ENCODE measurements at places on chromosomes 5 and 9.

GRCh38 chr9:137273095-137273490, 4.4 kb upstream of the TOR4A start:
- DNase-seq = no peak

DNA sequence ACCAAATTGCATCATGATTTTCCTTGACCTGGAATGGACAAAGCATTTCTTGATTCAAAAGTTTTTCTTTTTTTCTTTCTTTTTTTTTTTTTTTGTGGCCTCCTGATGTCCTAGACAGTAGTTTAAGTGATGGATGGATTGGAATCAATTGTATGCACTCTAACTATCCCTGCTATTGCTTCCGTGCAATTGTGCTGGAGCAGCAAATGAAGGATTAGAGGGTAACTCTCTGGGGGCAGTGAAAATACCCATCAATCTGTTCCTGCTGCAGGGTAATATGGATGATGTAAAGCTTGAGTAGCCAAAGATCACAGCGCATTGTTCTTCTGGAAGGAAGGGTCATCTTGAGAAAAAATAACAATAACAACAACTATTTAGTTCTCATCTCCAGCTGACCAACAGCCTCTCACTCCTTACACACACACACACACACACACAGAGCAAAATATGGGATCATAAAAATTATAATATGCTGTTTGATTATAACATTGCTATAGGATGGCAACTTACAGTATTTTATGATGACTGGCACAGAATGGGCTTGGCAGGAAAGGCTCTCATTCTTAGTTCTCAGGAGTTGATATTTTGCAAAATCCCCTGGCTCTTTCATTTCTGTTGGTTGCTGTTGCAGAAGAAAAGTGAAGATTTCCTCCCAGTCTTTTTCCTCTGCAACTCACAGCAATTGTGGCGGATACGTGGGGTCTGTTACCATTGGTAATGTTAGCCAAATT, 160.9 kb upstream of the DMAC1 start:
- no peak for DNase-seq

DNA sequence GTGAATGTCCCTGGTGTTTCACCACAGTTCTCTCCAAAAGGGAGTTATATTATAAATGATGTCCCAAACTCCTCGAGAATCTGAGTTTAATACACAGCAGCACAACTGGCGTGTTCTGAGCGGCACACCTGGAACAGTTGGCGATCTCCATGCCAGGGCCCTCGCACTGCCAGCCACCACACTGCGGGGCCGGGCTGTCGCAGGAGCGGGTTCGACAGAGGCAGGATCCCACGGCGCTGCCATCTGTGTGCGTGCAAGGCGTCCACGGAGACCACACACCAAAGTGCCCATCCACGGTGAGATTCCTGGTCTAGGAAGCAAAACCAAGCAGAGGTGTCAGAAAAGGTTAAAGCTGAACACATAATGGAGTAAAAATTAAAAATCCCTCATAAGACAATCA, 423.3 kb downstream of the SEMA5A start:
- DNase-seq = no peak

GRCh38 chr9:7456377-7456776, 343.2 kb downstream of the DMAC1 start:
- DNase-seq = no peak

GRCh38 chr5:181043285-181044092, 3.4 kb downstream of the BTNL9 start:
- peak; percentile 18 for DNase-seq

- DNase-seq = no peak
These were observed 29.2 kb downstream of the DEPDC1B start for GRCh38 chr5:60670749-60671148.

DNA sequence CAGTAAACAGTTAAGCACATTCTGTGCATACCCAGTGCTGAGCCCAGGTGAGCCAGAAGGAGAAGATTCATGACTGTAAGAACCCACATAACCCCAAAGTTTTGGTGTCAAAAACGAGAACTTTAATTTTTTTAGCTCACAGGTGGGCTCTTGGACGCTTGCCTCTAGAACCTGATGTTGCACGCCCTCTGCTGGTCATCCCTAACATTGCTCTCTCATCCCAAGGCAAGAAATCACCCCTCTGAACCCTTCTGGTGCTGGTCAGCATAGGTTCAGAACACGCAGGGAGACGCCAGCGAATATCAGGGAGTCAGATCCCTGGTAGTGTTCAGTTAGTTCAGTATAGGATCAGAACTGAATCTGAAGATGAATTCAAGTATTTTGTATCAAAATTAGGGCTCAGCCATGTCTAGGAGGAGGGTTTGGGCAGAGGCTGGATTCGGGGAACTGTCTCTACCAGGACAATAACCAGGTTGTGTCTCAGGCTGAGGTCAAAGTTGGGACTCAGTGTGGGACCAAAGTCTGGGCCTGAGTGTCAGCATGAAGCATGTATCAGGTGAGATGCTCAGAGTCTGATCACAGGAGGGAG, 4.1 kb upstream of the DNAJB5 start:
- DNase-seq = peak; percentile 68

DNA sequence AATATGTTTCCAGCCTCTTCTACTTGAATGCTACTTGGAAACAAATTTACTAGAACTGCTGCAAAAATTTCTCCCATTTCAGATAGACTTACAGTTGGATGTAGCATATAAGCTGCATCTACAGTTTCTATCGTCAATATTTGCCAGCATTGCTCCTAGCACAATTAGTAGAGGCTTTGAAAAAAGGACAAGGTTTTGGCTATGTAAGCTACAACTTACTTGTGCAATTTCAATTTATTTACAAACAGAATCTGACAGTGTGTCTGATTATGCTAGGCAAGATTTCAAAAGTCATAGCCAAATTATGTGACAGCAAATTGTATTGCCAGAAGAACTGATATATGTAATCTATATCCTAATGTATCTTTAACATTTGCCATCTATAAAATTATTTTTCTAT, 628.4 kb upstream of the FAM174A start:
- no peak for DNase-seq

GRCh38 chr5:122120493-122120892, 8.9 kb upstream of the ZNF474 start:
- DNase-seq = no peak

- no peak for DNase-seq
These were observed 59.8 kb downstream of the KIAA1958 start for GRCh38 chr9:112546149-112547012.

GRCh38 chr9:72882117-72882775, 70.6 kb downstream of the ALDH1A1 start:
- no peak for DNase-seq

DNA sequence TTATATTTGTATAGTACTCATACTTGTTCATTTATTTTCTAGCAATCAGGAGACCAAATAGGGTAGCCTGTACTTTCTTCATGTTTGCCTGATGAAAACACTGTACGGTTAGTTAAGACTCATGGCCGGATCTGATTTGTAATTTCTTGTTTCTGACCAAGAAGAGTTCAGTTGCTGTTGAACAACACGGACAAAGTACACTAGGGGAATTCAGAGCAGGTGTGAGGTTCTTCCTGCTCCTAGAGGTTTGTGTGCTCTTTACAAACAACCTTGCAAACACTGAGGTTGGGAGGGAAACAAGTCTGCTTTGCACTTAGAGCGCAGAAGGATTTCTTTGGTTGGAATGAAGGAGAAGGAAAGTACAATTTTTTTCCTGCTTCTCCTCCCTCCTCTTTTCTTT, 69.7 kb downstream of the TRIO start:
- no peak for DNase-seq

DNA sequence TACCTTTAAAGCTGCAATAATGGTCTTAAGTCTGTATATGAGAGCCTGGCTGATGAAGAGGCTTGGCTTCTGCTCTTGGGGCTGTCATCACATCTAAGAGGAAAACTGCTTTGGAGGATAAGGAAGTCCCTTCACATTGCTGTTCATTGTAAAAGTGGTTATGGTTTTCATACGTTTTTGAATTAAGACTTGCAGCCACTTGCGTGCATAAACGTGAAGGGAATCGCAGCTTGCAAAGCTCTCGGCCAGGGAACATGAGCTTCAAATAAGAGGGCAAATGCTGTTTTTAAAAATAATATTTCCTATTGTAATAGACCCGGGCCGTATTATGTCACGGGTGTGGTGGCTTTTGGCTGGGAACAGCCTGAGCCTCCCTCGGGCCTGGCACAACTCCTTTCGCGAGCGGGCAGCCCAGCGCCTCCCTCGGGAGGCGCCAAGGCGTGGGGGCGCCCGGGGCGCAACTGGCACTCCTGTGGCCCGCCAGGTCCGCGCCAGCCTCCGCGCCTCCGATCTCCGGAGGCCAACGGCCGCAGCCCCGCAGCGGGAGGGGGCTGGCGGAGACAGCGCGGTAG, 538 bp upstream of the ARHGEF28 start:
- no peak for DNase-seq

GRCh38 chr5:173928871-173929574, 40.9 kb downstream of the CPEB4 start:
- no peak for DNase-seq

DNA sequence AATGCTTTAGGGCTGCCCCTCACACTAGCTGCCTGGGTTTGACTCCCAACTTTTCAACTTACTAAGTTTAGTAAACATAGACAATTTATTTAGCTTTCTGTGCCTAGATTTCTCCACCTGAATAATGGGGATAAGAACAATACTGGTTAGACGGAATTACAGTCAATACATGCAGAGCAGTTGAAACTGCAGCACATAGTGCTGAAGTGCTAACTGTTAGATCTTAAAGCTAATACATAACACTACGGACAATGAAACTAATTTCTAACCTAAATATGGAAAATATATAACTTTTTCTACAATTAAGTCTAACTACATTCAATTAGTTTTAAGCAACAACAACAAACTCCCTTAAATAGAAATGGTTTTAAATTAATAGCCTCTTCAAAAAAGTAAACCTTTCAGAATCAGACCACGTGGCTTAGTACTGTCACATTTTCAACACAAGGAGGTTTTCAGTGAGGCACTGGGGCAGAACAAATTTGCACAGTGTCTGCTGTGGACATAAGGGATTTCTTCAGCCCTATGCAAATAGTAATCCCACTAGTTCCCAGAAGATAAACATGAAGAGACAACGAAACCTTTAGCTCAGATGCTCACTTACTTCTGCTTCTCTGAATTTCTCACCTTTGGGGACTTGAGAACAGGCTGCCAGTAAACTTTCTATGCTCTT, 293.4 kb downstream of the EDIL3 start:
- DNase-seq = no peak

DNA sequence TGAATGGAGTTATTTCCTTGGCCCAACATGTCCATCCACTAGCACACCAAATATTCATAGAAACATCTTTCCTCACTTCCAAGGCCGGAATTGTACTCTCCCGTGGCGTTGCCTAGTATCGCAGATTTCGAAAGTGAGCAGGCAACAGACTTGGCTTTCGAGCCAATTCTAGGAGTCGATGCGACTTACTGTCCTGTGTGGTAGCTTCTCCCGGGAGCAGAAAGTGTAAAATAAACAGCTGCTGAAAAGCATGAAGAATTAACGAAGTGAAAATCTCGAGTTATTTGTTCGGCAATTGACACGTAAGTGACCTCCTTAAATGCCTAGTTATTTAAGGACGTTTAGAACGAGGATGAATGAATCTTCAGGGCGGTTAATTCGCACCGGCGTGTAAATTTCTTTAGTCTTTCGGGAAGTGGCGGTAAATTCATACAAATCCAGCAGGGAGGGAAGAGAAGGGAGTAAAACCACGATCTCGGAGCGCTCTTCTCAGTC, 449 bp upstream of the PCSK5 start:
- no peak for DNase-seq

DNA sequence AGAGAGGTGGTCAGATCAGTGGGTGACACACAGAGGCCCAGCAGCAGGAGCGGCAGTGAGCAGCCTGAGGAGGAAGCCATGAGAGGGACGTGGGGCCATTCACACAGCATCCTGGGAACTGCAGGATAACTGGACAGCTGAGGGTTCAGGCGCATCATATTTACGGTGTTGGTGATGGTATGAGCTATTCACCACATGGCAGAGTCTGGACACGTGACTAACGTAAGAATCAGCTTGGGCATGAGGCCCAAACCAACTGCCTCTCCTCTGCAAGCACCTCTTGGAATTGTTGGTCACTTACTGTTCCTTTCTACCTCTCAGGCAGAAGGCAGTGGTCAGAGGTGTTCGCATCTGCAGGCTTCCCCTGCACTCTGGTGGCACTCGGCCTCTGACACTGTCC, 141.1 kb downstream of the ENTREP1 start:
- no peak for DNase-seq

GRCh38 chr9:82805027-82805426, 257.9 kb downstream of the RASEF start:
- DNase-seq = no peak

All from hematopoietic multipotent progenitor cell treated with erythropoietin and hydrocortisone succinate and interleukin-3 and kit ligand, for 17 days (in vitro differentiated cells).